ENCODE measurements at places on chromosomes 4 and X.

DNA sequence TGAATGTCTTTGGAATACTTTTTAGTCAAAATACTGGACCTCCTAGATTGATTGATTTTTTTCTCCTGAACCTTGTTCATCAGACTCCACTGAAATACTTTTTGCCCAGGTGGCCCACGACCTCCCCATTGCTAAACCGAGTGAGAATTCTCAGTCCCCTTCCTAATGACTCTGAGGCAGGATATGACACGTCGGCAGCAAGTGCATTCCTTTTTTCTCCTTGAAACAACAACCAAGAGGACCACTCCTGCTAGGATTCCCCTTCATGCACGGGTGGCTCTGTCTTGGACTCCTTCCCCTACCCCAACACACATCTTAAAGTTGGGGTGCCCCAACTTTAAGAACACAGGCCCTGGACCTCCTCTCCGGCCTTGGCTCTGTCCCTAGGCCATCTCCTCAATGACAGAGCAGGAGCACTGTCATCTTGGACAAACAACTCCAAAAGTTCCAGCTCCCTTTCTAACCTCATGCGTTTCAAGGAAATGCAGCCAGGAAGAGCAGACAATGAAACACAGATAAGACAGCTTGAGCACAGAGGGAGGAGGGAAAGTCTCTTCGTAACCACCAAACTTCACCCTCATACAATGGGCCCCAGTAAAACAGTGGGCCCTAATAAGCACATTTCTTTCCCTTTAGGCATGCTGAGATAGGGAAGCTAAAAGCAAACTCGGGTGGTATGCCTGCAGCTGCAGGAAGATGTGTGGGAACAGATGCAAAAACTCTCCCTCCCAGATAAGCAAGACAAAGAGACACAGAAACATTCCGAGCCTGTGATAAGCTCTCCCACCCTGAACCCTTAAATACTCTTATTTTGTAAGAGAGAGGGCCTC lies 33.9 kb downstream of the ZBTB49 start:
- H3K4me1 ChIP-seq, result no peaks in the 10 kb centered on the region
- no peaks in the 10 kb centered on the region for H3K36me3 ChIP-seq
- H3K4me3 ChIP-seq, result no peak overlapping the region
- no peaks in the 10 kb centered on the region for H3K27me3 ChIP-seq
- H3K27ac ChIP-seq, result no peak overlapping the region

GRCh38 chr4:169199184-169199583 lies 71.6 kb downstream of the SH3RF1 start:
- H3K4me1 ChIP-seq, result peaks cover 8% of the 10 kb centered on the region
- H3K27ac ChIP-seq, result no peak overlapping the region
- DNase-seq, result no peak
- H3K36me3 ChIP-seq, result no peaks in the 10 kb centered on the region
- H3K27me3 ChIP-seq, result no peaks in the 10 kb centered on the region

DNA sequence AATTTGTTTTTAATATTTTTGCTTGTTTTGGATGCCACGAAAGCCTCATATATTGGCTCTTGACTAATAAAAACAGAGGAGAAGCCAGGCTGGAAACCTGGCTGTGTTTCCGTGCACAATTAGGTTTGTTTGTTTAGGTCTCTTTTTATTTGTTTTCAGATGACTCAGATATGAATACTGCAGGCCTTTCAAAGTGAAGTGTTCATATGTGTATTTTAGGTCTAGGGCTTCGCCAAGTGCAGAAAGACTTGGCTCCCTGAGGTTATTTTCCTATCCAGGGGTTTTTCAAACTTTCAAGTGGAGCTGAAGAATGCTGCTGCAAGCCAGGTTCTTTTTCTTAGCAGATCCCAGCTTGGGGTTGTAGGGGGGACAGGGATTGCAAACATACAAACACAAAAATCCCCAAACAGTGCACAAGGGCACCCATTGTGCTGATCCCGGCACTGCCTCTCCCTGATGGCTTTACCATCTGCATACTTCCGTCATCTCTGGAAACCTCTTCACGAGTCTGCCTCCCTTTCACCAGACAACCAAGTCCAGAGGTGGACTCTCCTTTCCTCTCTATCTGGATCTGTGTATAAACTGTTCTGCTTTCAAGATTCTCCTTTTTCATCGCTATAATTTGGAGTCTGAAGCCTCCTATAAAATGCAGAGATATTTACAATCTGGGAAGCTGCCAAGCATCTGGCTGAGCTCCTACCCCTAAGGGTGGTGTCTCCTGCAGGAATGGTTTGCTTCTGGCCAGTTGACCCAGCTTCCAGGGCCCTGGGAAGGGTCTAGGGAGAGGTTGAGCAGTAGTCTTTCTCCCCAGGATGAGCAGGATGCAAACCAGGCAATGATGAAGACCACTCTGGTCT lies 108.6 kb downstream of the SMIM20 start:
- H3K4me3 ChIP-seq, result no peak overlapping the region
- H3K4me1 ChIP-seq, result peaks cover 18% of the 10 kb centered on the region
- H3K36me3 ChIP-seq, result no peaks in the 10 kb centered on the region
- peaks cover 5% of the 10 kb centered on the region for H3K27me3 ChIP-seq
- H3K27ac ChIP-seq, result no peak overlapping the region
- DNase-seq, result peak; percentile 43

DNA sequence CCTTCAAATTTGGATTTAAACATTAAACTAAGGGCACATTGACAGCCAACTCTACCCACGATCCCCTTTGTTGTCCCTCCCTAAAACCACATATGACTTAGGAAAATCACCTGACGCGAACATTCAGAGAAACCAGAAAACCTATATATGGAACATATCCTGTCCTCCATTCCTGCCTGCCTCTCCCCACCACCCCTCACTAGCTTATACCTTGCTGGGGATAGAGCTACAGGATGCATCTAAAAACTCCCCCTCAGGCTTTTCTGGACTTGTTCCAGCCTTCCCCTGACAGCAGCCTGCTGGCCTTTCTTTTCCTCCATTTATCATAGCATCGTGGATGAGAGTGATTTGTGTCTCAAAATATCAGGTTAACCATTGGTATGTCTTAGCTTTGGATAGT lies 8.8 kb downstream of the STK26 start:
- H3K36me3 ChIP-seq, result no peaks in the 10 kb centered on the region
- no peak overlapping the region for H3K4me3 ChIP-seq
- no peaks in the 10 kb centered on the region for H3K27me3 ChIP-seq

DNA sequence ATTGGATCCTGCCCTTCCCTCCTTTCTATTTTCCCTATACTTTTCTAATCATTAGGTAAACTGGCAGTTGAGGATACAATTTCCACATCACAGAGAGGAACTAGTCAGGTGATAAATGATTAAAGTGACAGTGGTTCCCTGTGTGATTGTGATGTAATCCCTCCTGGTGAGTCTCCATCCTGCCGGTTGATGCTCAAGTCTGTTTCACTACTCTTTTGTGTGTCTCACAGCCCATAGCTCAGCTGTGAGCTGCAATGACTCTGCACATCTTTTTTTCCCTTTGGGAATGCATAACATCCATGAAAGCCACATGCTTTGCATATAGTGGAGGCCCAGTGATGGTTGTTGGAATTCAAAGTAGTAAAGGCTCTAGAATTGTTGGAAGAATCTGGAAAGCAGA lies 60.4 kb downstream of the CCNI start:
- no peak for DNase-seq
- no peaks in the 10 kb centered on the region for H3K4me1 ChIP-seq
- no peaks in the 10 kb centered on the region for H3K27me3 ChIP-seq
- H3K27ac ChIP-seq, result no peak overlapping the region

DNA sequence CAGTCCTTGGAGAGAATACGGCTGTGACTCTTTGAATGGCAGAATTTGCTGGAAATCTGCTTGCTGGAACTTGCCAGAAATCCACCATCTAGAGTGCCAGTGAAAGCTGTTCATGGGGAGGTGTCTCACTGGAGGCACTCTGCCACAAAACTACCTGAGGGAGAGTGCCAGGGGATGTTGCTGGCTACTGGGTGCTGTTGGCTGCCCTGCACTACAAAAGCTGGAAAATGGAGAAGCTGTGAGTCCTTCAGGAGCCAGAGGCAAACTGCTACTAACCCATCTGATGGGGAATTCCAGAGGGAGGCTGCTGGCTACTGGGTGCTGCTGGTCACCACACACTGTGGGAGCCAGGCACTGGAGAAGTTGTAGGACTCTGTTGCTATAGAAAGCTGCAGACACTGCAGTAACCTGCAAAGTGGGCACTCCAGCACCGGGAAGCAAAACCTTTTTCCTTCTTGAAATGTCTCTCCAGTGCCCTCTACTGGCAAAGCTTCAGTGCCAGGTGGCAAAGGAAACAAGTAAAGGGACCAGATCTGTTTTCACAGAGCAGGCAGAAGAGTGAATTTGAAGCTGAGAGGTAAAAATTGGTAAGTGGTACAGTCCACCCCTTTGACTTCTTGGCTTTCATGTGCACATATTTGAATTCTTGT lies 47.8 kb upstream of the HSD17B10 start:
- no peaks in the 10 kb centered on the region for H3K27me3 ChIP-seq
- H3K4me3 ChIP-seq, result no peak overlapping the region
- H3K36me3 ChIP-seq, result no peaks in the 10 kb centered on the region
- H3K27ac ChIP-seq, result no peak overlapping the region
- peak; percentile 33 for DNase-seq

DNA sequence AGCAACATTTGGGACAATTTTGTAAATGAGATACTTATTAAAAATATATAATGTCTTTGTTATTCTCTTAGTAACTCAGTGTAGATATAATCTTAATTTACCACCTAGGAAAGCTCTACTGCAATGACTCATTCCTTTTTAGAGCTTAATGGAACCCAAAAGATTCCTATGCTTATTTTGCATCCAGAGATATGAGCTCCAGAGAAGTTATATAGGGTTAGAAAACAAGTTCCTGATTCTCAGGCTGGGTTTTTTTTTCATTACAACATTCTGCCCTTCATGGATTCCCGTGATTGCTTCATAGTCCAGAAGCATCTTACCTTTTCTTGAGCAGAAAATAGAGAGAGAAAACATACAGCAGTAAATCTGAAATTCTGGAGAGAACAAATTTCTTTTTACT lies 57.9 kb upstream of the CXCL8 start:
- no peaks in the 10 kb centered on the region for H3K27me3 ChIP-seq
- H3K4me1 ChIP-seq, result peaks cover 12% of the 10 kb centered on the region

GRCh38 chr4:81604683-81605218 lies 133.0 kb upstream of the RASGEF1B start:
- H3K4me3 ChIP-seq, result no peak overlapping the region
- H3K27me3 ChIP-seq, result no peaks in the 10 kb centered on the region
- no peak overlapping the region for H3K27ac ChIP-seq

GRCh38 chrX:117985241-117985640 lies 131.4 kb downstream of the KLHL13 start:
- no peaks in the 10 kb centered on the region for H3K27me3 ChIP-seq
- H3K4me3 ChIP-seq, result no peak overlapping the region
- H3K4me1 ChIP-seq, result no peaks in the 10 kb centered on the region
- no peak for DNase-seq

DNA sequence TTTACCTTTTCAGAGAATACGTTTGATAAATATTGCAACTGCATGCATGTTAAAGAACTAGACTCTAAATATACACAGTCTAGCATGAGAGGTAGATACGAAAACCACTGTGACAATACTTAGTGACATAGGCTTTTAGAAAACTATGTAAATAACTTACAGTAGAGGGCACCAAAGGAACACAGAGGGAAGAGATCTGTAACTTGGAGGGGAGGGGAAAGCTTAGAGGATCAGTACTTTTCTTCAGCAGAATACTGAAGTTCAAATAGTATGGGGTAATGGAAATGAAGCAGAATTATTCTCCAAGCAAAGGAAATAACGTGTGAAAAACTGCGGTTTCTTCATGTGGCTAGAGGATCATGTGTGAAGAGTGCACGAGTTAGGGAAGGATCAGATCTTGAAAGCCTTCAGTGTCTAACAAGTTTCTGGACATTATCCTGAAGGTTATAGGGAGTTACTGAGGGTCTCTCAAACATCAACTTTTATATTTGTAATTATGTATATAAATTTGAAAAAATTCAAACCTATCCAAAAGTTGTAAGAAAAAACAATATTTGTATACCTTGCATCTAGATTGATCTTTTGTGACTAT lies 264.3 kb downstream of the NPFFR2 start:
- no peaks in the 10 kb centered on the region for H3K36me3 ChIP-seq
- H3K4me1 ChIP-seq, result no peaks in the 10 kb centered on the region
- no peak overlapping the region for H3K4me3 ChIP-seq
- no peaks in the 10 kb centered on the region for H3K27me3 ChIP-seq
- H3K27ac ChIP-seq, result no peak overlapping the region

- no peaks in the 10 kb centered on the region for H3K36me3 ChIP-seq
- H3K4me1 ChIP-seq, result 0 out of 2 replicates have a peak, but pooled peaks cover 3% of the 10 kb centered on the region
- no peak overlapping the region for H3K4me3 ChIP-seq
- no peak overlapping the region for H3K27ac ChIP-seq
- no peak for DNase-seq
- H3K27me3 ChIP-seq, result no peaks in the 10 kb centered on the region
Measured at GRCh38 chr4:7266525-7267292, 74.4 kb downstream of the SORCS2 start.

- H3K36me3 ChIP-seq, result no peaks in the 10 kb centered on the region
Measured at GRCh38 chr4:604131-604530, 21.2 kb upstream of the PDE6B start.

- no peak for DNase-seq
- H3K36me3 ChIP-seq, result no peaks in the 10 kb centered on the region
- peak within 1 kb of the TSS; percentile 23 for H3K27ac ChIP-seq
- H3K4me3 ChIP-seq, result peak within 1 kb of the TSS; percentile 75
Measured at GRCh38 chr4:56907489-56908205, at the start of gene REST. Gene REST, plus strand, starts transcription at chr4:56907900. Its CDS starts 2,739 bp downstream, at chr4:56910639.

GRCh38 chr4:86891762-86892635 lies at the start of gene C4orf36:
Gene C4orf36, minus strand, starts transcription at chr4:86892422. Its CDS starts 902 bp downstream, at chr4:86891520.
- peak within 1 kb of the TSS; percentile 64 for H3K4me3 ChIP-seq
- H3K27me3 ChIP-seq, result no peaks in the 10 kb centered on the region
- no peak for DNase-seq
- H3K4me1 ChIP-seq, result peaks cover 2% of the 10 kb centered on the region
- peak within 1 kb of the TSS; percentile 51 for H3K27ac ChIP-seq

DNA sequence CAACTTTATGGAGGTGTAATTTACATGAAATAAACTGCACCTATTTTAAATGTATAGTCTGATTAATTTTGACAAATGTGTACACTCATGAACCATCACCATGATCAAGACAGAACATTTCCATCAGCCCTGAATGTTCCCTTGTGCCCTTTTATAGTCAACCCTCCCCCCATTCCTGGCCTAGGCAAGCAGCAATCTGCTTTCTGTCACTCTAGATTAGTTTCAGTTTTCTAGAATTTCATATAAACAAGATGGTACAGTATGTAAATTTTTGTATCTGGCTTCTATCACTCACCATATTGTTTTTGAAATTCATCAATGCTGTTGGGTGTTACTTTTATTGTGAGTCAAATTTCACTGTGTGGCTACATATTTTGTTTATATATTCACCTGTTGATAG lies 234.2 kb upstream of the RPS6KA3 start:
- no peak overlapping the region for H3K27ac ChIP-seq
- H3K36me3 ChIP-seq, result no peaks in the 10 kb centered on the region
- no peak overlapping the region for H3K4me3 ChIP-seq
- H3K4me1 ChIP-seq, result no peaks in the 10 kb centered on the region

GRCh38 chr4:182806259-182807252 lies 110.6 kb downstream of the DCTD start:
- no peak overlapping the region for H3K27ac ChIP-seq
- peak overlapping the region; percentile 17 for H3K4me3 ChIP-seq
- H3K4me1 ChIP-seq, result no peaks in the 10 kb centered on the region
- no peak for DNase-seq
- H3K27me3 ChIP-seq, result no peaks in the 10 kb centered on the region

Measured in Panc1 (cell line).